OCI-LY7 (cell line): ENCODE measurements at places on chromosomes 5 and 9.

DNA sequence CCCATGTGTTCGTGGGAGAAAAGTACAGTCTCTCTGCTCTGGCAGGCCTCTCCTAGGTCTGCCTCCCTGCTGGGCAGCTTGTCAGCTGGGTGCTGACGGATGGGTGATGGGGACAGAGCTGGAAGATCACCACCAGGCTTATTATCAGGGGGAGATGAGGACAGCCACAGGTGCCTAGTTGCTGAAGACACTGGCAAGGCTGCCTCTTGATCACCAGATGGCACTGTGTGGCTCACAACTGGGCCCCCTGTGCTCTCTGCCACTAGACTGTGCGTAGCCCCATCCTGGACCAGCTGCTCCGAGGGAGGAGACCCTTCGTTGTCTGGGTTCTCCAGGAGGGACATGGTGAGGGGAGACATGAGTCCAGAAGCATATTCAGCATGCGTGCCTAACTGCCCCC is 73.0 kb downstream of the KIF24 start:
- peak; percentile 34 for DNase-seq

GRCh38 chr5:163914910-163915309 is 409.5 kb downstream of the MAT2B start:
- peak; percentile 92 for DNase-seq

DNA sequence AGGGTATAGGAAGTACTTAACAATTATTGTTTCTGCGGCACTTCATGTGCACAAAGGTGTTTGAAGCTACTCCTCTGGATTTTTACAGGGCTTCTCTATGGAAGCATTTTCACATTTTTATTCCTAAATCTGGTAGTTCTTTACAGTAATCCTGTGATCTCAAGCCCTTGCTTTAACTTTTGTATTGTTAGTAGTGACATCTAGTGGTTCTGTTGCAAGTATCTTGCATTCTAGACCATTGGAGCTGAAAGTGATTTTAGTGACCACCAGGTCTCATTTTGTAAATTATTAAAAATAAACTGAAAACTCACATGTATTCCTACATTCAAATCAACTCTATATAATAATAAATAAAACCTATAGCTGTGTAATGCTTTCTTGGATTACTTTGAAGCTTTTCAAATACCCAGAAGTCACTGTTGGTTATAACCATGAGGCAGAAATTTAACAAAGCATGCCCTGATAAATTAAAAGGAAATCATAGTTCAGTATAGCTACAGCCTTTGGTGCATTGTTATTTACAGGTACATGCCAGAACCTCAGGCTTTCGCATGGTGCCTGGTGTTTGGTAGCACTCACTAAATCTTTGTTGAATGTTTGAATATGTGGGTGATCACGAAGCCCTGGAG is 18.9 kb downstream of the RPS23 start:
- peak; percentile 41 for DNase-seq

DNA sequence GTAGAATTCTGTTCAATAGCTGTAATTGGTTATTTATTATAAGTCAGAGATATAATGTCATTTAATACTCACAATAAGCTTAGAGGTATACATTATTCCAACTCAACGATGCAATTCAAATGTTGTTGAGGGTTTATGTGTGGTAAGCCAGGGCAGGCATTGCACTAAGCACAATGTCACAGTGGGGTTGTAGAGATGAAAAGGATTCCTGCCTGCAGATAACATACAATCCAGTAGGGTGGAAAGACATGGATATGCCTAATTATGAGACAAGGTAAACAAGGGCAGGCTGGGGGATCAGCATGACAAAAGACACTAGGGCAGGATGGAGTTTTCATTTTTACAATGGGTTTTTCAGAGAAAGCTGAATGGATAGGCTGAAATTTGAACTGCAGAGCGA is 98.7 kb upstream of the PALM2AKAP2 start:
- DNase-seq: no peak

GRCh38 chr5:77770293-77771005 is 5.7 kb downstream of the TBCA start:
- no peak for DNase-seq

- no peak for DNase-seq
These were observed 24.9 kb upstream of the ADRA1B start for GRCh38 chr5:159891371-159891770.

DNA sequence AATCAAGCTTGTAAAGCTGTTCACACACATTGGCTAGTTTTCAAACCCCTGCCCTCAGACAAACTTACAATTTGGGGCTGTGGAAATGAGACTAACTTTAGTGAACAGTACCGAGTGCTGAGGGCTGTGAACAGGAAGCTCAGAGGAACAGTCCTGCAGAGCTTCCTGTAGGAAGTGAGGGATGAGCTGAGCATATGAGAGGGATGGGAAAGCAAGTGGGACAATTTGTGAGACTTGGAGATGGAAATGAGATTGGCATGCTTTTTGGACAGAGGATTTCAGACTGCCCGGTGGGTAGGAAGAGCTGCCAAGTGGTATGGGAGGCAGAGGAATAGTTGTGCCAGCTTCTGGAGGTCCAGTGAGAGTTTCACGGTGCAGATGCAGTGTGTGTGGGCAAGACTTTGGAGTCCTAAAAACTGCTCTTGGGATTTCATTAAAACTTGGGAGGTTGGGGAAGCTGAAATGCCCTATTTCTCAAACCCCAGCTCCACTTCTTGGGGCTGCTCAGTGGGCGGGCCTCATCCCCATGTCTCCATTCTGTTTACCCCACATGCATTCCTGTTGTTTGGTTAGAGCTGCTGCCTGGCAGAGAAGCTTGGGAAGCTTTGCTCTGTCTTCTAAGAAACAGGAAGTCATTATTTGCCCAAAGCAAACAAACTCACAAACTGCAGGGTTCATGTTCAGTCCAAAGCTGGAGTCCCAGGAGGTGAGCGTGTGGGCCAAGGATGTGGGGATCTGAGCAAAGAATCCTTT is 267.5 kb downstream of the ZSWIM6 start:
- DNase-seq: no peak

GRCh38 chr9:116073826-116074225 is 79.8 kb upstream of the PAPPA start:
- DNase-seq: no peak

GRCh38 chr5:142545650-142546322 is 140.1 kb downstream of the FGF1 start:
- DNase-seq: no peak

GRCh38 chr5:159018855-159019254 is 80.9 kb downstream of the EBF1 start:
- no peak for DNase-seq

DNA sequence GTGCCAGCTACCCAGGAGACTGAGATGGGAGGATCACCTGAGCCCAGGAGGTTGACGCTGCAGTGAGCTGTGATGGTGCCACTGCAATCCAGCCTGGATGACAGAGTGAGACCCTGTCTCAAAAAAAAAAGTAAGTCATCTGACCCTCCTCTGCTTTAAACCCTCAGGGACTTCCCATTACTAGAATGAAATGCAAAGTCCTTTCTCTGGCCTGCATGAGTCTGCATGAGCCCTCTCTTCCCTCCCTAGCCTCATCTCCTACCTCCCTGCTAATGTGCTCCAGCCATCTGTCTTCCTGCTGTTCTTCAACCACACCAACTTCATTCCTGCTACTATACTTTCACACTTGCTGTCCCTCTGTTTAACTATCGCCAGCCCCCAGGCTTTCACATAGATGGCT is 15.3 kb downstream of the IL5 start:
- DNase-seq: no peak

DNA sequence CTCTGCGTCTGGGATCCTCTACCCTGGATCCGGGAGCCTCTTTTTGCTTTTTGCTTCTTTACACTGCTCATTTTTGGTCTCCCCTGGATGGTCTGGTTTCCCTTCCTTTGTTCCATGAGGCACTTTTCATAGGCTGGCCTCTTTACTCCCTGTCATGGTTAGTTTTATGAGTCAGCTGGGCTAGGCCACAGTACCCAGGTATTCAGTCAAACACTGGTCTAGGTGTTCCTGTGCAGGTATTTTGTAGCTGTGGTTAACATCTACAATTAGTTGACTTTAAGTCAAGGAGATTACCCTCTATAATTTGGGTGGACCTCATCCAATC is 17.5 kb downstream of the ANKRD33B start:
- DNase-seq: no peak

- no peak for DNase-seq
These were observed 135.9 kb downstream of the ZSWIM6 start for GRCh38 chr5:61467766-61468482.

- DNase-seq: no peak
These were observed 9.5 kb downstream of the GZMK start for GRCh38 chr5:55033568-55033967.

GRCh38 chr5:15496886-15497285 is 3.1 kb upstream of the FBXL7 start:
- DNase-seq: no peak

DNA sequence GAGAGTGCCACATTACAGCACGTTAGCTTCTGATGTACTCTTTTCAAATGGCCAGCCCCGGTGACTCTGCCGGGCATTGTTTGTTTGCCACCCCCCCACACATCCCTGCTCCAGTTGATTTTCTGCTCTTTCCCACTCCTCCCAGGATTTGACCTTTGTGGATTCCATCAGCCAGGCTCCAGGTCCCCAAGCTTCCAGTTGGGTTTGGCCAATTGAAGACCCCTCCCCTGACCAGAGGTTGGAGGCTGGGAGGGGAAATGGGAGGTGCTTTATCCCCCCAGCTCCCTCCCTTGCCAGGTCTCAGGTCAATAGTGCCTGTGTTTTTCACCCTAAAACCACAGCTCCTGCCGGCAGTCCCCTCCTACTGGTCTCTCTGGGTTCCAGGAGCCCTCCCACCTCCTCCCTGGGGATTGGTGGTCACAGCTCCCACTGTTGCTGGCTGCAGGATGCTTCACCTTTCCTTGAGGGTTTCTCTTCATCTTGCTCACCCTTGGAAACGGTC is 34.9 kb downstream of the IRF1 start:
- no peak for DNase-seq

DNA sequence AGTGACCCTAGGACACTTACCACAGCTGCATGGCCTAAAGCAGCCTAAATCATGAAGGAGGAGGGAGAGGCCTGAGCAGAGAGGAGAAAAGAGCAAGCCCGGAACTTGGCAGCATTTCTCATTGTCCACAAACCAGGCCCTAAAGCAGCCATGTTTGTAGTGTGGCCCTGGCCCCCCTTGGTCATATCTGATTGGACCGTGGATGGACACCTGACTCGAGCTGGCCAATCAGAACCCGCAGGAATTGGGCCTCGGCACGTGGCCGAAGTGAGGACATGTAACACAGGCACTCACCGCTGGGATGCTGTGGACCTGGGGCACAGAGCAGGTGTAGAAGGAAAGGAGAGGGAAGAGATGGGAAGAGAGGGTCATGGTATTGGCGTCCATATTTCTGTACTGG is 56.9 kb downstream of the ASS1 start:
- no peak for DNase-seq

- no peak for DNase-seq
These were observed 5.5 kb downstream of the ARRDC1 start for GRCh38 chr9:137610944-137611343.

GRCh38 chr9:86500667-86501435 is 146.6 kb upstream of the TUT7 start:
- no peak for DNase-seq

DNA sequence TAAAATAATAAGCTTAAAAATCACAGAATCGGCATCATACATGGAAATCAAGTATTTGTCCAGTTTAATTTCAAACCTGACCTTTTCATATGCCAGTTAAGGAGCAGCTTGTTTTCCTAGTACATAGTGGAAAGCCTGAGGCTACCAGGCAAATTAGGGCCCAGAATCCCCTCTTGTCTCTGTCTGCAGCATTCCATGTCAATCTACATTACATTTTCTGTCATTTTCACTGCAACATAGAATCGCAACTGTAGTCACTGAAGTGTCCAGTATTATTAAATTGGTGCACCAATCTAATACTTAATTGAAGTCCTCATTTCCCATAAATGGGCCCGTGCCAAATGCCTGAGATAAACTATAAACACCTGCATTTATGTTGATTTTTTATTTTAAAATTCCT is 1352.2 kb upstream of the ACO1 start:
- DNase-seq: no peak

GRCh38 chr9:72947984-72948465 is 4.8 kb downstream of the ALDH1A1 start:
- no peak for DNase-seq

DNA sequence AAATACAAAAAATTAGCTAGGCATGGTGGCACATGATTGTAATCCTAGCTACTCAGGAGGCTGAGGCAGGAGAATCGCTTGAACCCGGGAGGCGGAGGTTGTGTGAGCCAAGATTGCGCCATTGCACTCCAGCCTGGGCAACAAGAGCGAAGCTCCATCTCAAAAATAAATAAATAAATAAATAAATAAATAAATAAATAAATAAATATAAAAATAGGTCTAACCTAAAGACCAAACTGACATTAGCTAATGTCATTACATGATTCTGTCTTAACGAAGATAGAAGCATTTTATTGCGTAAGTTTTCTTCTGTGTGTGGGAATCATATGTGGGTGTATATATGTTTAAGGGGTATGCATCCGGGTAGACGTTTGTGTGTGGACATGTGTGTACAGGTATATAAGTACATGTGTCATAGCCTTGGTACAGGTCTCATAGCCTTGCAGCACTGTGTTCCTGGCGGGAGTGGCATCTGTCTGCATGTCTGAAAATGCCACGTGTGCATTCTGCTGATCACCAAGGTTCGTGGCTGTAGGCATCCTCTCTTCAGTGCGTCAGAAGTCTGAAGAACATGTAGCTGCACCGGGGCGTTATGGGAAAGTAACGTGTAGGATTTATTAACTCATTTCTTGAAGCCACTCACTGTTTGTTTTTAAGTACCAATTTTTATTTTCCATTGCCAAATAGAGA is 298.1 kb downstream of the NR3C1 start:
- DNase-seq: no peak

DNA sequence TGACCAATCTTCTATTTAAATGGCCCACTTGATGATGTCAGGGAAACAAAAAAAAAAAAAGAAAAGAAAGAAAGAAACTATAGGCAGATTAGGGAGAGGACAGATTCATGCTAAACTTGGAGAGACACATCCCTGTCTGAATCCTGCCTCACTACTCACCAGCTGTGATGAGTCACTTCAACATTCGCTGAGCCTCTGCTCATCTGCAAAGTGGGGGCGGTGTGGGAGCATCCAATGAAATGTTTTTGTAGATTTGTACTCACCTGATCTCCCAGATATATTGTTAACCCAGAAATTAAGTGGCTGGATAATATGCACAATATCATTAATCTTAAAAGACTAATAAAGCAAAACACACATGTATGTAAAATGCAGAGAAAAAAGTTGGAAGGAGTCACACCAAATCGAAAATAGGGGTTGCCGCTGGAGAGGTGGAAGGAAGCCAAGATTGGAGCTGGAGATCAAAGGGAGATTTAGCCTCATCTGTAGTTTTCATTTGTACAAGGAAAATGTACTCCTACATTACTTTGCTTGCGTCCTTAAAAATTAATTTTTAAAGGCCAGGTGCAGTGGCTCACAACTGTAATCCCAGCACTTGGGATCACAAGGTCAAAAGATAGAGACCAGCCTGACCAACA is 17.0 kb upstream of the ERGIC1 start:
- no peak for DNase-seq
